ENCODE measurements at places on chromosomes 5 and 9.

- no peak for DNase-seq
Measured at GRCh38 chr5:149924486-149924885, 20.1 kb downstream of the PDE6A start.

GRCh38 chr5:131206772-131207171 is 36.0 kb downstream of the LYRM7 start:
- DNase-seq = no peak

DNA sequence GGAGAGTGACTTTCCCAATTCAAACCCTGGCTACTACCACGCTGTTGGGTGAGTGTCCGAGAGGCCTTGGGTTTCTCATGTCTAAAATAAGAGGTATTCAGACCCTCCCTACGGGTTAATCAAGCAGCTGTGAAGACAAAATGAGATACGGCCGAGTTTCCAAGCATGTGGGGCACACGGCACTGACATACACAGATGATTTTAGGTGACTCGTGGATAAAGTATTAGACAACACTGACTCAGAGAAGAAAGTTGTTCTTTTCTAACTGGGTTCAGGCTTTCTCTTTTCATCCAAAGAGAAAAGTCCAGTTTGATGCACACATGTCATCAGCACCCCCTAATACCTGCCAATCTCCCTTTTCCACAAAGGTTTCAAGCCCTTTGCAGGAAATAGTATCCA is 15.6 kb downstream of the FOXI1 start:
- DNase-seq = no peak

GRCh38 chr5:6069496-6070185 is 308.7 kb downstream of the MED10 start:
- no peak for DNase-seq

GRCh38 chr5:171506951-171507350 is 87.5 kb downstream of the FGF18 start:
- no peak for DNase-seq

GRCh38 chr9:91465420-91465819 is 41.8 kb upstream of the NFIL3 start:
- DNase-seq = no peak

DNA sequence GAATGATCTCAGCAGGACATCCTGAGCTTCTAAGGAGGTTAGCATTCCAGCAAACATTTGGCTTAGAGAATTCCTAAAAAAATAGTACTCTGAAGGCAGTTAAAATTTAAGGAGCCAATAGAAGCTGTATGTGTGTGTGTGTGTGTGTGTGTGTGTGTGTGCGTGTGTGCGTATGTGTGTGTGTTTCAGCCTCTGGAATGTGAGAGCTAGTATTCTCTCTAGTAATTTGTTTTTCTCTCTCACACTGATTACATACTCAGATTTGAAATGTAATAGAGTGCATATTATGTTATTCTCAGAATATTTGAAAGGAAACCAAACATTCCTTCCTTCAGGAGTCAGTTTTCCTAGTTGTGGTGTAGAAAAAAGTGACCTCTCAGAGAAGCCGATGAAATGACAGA is 279.6 kb downstream of the TMEM38B start:
- no peak for DNase-seq

- no peak for DNase-seq
Measured at GRCh38 chr9:97506787-97507186, 5.3 kb downstream of the TMOD1 start.

DNA sequence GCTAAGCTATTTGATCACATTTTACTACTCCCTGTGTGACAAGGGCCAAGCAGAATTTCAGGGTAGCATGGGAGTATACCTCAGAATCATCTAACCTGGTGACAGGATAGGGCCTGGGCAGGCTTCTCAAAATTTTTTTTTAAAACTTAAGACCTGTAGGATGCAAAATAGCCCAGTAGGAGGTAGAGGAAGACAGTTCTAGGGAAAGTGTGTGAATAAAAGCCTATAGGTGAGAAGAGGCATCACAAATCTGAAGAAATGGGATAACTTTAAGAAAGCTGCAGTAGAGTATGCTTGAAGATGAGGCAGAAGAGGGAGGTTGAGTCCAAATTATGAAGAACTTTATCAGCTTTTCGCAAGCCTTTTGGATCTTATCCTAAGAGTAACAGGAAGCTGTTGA is 32.3 kb downstream of the CNTRL start:
- DNase-seq = no peak

DNA sequence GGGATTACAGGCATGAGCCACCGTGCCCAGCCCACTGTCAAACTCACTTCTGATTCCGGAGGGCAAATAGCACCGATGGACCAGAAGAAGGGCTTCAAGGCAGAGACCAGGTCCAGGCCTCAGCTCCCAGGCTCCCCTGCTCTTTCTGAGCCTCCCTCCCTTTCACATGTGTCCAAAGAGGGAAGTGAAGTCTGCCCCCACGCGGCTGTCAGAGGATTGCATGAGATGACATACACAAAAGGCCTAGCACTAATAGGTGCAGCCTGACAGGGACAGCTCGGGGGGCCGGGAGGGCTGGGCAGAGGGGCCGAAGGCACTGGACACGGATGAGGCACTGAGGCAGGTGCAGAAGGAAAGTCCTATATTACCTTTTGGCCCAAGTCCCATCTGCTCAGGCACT is 16.1 kb downstream of the FBP1 start:
- DNase-seq = no peak

- no peak for DNase-seq
Measured at GRCh38 chr9:94772144-94772543, 45.6 kb downstream of the AOPEP start.

DNA sequence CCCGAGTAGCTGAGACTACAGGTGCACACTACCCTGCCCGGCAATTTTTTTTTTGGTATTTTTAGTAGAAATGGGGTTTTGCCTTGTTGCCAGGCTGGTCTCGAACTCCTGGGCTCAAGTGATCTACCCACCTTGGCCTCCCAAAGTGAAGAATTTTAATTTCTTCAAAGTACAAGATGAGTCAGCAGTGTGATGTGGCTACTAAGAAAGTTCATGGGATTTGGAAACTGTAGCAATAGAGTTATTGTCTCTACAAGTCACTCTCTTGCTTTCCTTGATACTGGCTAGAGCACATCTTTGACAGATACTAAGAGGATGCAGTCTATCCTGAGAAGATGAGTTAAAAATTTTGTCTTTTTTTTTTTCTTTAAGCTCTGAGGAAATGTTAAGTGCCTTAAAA is 1.6 kb downstream of the CREB3 start:
- DNase-seq = no peak

DNA sequence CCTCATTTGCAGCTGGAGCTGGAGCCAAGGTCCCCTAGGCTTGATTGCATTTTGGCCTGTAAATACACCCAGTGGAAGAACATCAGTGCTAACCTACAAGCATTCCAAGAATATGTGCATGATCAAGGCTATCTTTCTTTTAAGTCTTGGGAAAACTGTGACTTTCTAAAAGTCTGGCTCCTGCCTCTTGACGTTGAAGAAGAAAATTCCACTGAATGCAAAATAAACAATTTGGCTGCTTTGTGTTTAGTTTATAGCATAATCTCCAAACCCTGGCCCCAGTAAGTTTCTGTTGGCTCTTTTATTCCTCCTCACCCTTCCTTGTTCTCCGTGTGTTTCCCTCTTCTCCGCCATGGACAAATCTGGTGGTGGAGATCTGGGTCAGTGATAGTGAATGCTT is 109.3 kb upstream of the TLE1 start:
- DNase-seq = no peak
